ENCODE measurements at places on chromosomes 16 and 17. TPM values are rescaled to one million over a fixed set of nuclear protein-coding genes. Genes with fewer than 3 reads are reported as not detected.

Gene TNFRSF13B
- not detected for total RNA-seq

Gene MT1H
- not detected for total RNA-seq

Gene ETV4
- 2.9 TPM for total RNA-seq

Gene ARSG
- 0.98 TPM for total RNA-seq

Gene KCNH4
- 0.12 TPM for total RNA-seq

Gene SYT17
- total RNA-seq, result 0.12 TPM

Gene BICDL2
- total RNA-seq, result under 0.01 TPM

Gene WNT3
- total RNA-seq, result 0.59 TPM

Gene TRAF7
- 37.0 TPM for total RNA-seq

Gene TRIM47
- 21.2 TPM for total RNA-seq

Gene NAT9
- total RNA-seq, result 62.8 TPM

Gene CTRB2
- not detected for total RNA-seq

Gene MBTPS1
- 124 TPM for total RNA-seq

Gene LPO
- total RNA-seq, result not detected

Gene ESRP2
- total RNA-seq, result under 0.01 TPM

Gene BIRC5
- 2.7 TPM for total RNA-seq

Gene AKAP1
- total RNA-seq, result 11.5 TPM

Gene CD300A
- not detected for total RNA-seq

Gene CMTM2
- total RNA-seq, result not detected

Gene DNAH9
- not detected for total RNA-seq

Gene SDK2
- 0.08 TPM for total RNA-seq

Gene LYRM1
- 91.6 TPM for total RNA-seq

Gene RNF227
- 0.98 TPM for total RNA-seq

Gene HSF5
- not detected for total RNA-seq

Gene CCL15
- total RNA-seq, result not detected

Gene RHBDL3
- total RNA-seq, result 0.12 TPM

Gene TCAP
- total RNA-seq, result 0.23 TPM

Gene CIITA
- 0.12 TPM for total RNA-seq

Gene CHST5
- total RNA-seq, result not detected

Gene HSD3B7
- total RNA-seq, result 71.5 TPM

Gene CES1
- total RNA-seq, result 2.0 TPM

Gene NPIPA5
- 1.5 TPM for total RNA-seq

Gene CHP2
- not detected for total RNA-seq

Gene TNP2
- total RNA-seq, result not detected

Gene SLC35G6
- not detected for total RNA-seq

Gene SHMT1
- total RNA-seq, result 3.9 TPM

Gene ACSM2A
- not detected for total RNA-seq

Gene TMEM100
- total RNA-seq, result 1.2 TPM

Gene HBQ1
- not detected for total RNA-seq

Gene OR3A3
- not detected for total RNA-seq

Gene CCL4
- not detected for total RNA-seq

Gene IL34
- 8.4 TPM for total RNA-seq

Gene TMEM256
- 42.7 TPM for total RNA-seq

Gene TNK1
- 0.08 TPM for total RNA-seq

Measured in smooth muscle cell of the coronary artery (primary cell).